CD4-positive, alpha-beta T cell treated with Interleukin-17A for 1 hour (primary cell): ENCODE measurements at places on chromosomes 12 and 14.

DNA sequence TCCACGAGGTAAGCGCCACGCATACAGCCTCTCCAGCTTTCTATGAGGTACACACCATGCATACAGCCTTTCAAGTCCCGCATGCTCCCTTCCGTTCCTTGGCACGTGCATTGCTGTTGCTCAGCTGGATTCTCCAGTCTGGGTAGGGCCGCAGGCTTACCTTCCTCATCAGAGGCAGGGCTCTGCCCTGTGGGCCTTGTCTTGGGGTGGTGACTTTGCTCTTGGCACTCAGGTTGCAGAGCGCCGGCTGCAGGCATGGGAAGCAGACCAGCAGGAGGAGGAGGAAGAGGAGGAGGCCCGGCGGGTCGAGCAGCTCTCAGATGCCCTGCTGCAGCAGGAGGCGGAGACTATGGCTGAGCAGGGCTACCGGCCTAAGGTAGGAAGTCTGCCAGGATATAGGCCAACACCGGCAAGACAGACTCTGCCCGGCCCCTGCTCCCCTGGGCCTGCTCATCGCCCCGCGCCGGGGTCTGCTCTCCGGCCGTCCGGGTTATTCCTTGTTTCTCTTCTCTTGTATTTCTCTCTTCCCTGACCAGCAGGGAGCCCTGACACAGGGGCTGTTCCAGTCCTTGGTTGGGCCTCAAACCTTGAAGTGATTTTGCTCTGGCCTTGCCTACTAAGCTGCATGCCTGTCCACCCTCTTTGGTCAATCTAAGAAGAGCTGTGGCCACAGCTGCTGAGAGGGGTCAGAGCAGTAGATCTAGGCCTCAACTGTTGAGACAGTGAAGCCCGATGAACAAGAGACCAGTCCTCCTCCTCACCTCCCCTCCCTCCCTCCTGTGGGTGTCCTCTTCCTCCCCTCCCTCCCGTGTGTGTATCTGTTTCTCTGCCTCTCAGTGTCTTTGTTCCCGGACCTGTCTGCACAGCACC lies 15.3 kb downstream of the TCHP start:
- DNase-seq = no peak

- DNase-seq = no peak
Measured at GRCh38 chr12:91496337-91496736, 313.7 kb upstream of the DCN start.

DNA sequence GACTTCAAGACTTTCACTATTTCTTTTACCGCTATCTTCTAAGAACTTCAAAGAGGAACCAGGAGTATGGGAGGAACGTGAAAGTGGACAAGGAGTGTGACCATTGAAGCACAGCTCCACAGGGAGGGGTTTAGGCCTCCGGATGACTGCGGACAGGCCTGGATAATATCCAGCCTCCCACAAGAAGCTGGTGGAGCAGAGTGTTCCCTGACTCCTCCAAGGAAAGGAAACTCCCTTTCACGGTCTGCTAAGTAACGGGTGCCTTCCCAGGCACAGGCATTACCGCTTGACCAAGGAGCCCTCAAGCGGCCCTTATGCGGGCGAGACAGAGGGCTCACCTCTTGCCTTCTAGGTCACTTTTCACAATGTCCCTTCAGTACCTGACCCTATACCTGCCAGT lies 267.0 kb downstream of the RPL10L start:
- DNase-seq = no peak

DNA sequence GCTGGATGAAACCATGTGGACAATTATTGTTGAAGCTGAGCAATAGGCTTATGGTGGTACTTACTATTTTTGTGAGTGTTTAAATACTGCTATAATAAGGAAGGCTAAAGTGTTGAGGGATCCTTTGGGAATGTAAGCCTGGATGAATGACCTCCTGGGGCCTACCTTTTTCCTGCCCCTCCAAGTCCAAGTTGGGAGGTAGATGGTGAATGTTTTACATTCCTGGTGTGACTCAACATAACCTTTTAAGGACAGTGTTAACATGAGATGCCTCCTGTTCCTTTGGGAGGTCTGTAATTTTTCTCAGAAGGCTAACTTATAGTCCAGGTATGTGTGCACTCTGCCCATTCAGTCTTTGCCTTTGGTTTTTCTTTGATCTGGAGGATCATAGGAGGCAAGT lies 315.9 kb downstream of the NRXN3 start:
- DNase-seq = no peak

DNA sequence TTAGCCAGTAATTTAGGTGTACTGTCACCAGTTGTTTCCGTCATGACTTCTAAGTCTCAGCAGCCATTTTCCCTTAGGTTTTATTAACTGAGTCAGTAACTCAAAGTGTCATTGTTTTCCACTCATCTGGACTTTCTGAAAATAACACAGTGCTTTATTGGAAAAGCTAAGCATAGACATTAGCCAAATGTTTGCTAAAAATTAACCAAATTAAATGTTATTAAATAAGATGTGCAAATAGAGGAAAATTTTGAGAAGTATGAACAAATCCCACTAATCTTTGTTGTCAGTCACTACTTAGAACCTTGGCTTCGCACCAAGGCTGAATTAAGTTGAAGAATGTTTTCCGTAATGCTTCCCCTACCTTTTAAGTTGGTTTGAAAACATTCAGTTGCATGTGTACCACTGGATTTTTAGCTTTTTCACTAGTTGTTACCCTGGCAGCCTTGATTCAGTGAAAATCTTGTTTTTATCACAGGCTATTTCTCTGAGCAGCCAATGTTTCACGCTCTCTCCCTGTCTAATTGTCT lies 43.0 kb downstream of the BORCS5 start:
- DNase-seq = no peak
